Left lung (tissue), 14 donors: ENCODE measurements at places on chromosomes 2 and 18.

DNA sequence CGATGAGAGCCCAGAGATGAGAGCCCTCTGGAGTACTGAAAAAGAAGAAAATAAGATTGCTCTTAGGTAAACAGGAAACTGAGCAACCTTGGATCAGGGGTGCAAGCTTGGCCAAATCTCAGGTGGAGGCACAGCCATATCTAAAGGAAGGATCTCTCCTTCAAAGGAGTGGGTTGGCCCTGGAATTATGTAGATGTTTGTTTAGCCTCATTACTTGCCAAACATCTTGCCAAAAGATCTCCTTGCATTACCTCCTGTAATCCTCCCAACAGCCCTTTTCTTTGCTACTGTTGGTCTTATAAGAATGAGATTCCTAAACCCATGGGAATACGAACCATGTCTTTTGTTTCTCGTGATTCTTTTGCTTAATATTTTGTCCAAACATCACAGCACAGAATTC, 332.6 kb upstream of the NCKAP5 start:
- DNase-seq = no peak

GRCh38 chr2:43950383-43951008, 45.3 kb downstream of the LRPPRC start:
- peak; percentile 56 for DNase-seq

GRCh38 chr18:23163786-23164533, 28.7 kb downstream of the CABLES1 start:
- DNase-seq = no peak

- DNase-seq = no peak
Observed at GRCh38 chr18:80112624-80113248, 3.7 kb downstream of the ADNP2 start.

GRCh38 chr18:42401131-42401673, 446.2 kb downstream of the PIK3C3 start:
- DNase-seq = no peak
